Fibroblast of lung (primary cell): ENCODE measurements at places on chromosomes 1 and 21. TPM values are rescaled to one million over a fixed set of nuclear protein-coding genes. Genes with fewer than 3 reads are reported as not detected.

USF1 gene
- 71.7 and 80.1 TPM in 2 replicates for total RNA-seq

IL19 gene
- not detected in 2 replicates for total RNA-seq

JAM2 gene
- total RNA-seq: 1.0 and 2.1 TPM in 2 replicates

CPTP gene
- total RNA-seq: 9.0 and 10.1 TPM in 2 replicates

ETV3L gene
- total RNA-seq: not detected in 2 replicates
